Stimulated activated CD8-positive, alpha-beta memory T cell treated with anti-CD3 and anti-CD28 coated beads, Interleukin-15, amount 100 ng/mL, for 48 hours (primary cell): ENCODE measurements at places on chromosomes 16 and 17.
A peak's percentile ranks its signal among the peaks of the same experiment; 100 is the strongest.

- DNase-seq: no peak
Measured at GRCh38 chr17:45284176-45285140, 22.6 kb upstream of the SPATA32 start.

DNA sequence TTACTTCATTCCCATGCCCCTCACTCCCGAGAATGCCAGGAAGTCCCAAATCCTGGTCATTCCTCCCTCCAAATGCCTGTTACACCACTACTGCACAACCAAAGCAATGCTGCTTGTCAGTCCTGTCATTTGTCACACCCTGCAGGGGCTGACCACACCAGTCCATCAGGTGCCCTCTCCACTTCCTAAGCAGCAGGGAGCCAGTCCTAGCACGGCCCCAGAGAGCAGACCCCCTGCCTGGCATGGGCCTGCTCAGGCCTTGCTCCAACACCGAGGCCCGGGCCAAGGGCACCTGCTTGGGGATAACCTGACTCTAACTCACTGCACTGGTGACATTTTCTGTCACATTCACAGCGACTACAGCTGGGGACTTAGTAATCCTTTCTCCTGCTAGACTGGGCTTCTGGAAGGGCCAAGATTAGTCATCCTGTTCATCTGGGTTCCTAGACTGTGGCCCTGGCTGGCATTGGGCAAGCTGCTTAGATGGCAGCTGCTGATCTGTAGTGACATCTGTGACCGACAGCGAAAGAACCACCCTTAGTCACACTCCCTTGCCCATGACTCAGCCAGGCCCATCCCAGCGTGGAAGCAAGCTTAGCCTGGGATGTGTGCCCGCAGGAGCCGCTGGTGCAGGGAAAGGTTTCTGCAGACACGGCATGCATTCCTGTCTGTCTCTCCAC is 5.4 kb downstream of the ALYREF start:
- no peak for DNase-seq

DNA sequence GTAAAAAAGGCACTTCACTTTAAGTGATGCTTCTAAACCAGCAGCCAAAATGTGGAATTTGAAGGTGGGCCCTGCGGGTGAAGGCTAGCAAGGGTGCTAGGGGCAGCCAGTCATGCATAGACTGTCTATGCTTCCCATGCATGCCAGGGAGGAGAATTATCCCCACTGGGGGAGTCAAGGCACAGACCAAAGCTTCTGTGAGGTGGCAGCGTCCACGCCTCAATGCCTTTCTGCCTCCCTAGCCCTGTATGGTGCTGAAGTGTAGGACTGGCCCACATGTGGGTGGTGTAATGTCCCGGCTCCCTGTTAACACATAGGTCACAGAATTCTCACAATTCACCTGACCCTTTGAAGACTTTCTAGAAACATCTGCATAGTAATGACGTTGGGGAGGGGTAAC is 1.9 kb downstream of the HS3ST2 start:
- DNase-seq: no peak

GRCh38 chr16:13471036-13471435 is 448.9 kb upstream of the ERCC4 start:
- no peak for DNase-seq

DNA sequence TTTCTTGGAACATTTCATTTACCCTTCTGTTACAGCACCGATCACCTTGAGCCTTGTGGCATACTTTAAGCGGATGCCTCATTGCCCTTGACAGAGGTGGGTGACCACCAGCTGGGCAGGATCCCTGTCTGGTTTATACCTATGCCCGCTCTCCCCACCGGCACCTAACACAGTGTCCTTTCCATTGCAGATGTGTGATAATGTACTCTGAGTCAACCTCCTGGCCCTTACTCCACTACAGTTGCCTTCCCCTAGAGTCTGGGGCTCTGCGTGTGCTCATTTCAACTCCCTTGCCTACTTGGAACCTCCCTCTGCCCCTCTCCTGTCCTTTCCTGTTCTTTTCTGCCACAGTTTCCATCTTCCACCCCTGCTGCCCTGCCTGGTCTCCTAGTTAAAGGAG is 60.2 kb upstream of the MED13 start:
- DNase-seq: no peak

DNA sequence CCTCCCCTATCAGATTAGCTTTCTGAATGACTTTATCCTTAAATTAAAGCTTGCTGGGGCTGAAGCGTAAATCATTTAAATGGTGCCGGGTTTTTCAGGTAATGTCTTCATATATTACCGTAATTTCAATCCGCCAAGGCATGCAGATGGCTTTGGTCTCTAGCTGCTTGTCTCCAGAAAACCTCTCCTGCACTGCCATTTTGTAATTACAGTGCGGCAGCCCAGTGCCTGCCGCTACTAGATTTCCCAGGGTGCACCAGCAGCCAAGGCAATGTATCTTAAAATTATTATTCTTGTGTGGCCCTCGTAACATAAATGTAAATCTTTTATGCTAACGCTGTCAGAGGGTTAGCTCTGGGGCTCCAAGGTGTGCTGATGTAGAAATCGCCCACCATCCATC is 208.5 kb downstream of the TMEM114 start:
- DNase-seq: no peak

- no peak for DNase-seq
Measured at GRCh38 chr16:35733278-35733965, 2274.0 kb downstream of the TP53TG3F start.

- no peak for DNase-seq
Measured at GRCh38 chr16:51655249-51655648, 504.2 kb upstream of the SALL1 start.

GRCh38 chr16:84370723-84371552 is 2.6 kb downstream of the ATP2C2 start:
- DNase-seq: no peak

GRCh38 chr17:36599546-36600250 is 1.7 kb upstream of the MRM1 start:
- no peak for DNase-seq

- DNase-seq: no peak
Measured at GRCh38 chr17:27239046-27239445, 54.9 kb upstream of the WSB1 start.

GRCh38 chr16:2001035-2001434 is 8.6 kb downstream of the ZNF598 start:
- DNase-seq: no peak

GRCh38 chr17:68295086-68295485 is 3.8 kb downstream of the ARSG start:
- no peak for DNase-seq

GRCh38 chr17:59777033-59777432 is 69.6 kb downstream of the VMP1 start:
- no peak for DNase-seq

- no peak for DNase-seq
Measured at GRCh38 chr16:70734522-70735095, 48.8 kb upstream of the MTSS2 start.

- no peak for DNase-seq
Measured at GRCh38 chr17:70414300-70414699, 245.0 kb downstream of the KCNJ2 start.

DNA sequence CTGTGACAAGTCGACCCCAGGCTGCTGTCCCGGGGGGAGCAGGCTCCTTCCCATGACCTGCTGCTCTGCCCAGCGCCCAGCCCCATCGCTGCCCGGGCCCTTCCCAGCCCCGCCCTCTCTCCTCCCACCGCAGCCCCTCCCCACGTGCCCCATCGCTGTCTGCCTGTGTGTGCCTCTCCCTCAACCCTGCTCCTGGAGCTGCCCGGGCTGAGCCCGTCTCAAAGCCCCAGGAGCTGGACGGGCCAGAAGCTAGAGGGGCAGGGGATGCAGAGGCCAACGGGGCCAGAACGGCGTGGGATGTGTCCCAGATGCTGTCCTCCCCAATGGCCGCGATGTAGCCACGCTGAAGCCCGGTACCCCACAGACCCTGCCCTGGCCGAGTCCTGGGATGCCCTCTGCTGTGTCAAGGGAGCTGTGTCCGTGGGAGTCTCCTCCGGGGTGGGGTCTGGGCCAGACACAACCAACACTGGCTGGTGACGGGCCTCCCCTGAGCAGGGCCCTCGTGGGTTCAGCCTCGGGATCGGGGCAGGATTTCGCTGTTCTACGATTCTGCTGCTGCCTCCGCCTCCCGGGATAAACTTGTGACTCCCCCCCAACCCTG is 118.2 kb upstream of the ZNF750 start:
- no peak for DNase-seq

GRCh38 chr16:64380751-64381150 is 741.1 kb downstream of the CDH11 start:
- DNase-seq: no peak

GRCh38 chr17:61989509-61989908 is 61.7 kb upstream of the INTS2 start:
- no peak for DNase-seq

DNA sequence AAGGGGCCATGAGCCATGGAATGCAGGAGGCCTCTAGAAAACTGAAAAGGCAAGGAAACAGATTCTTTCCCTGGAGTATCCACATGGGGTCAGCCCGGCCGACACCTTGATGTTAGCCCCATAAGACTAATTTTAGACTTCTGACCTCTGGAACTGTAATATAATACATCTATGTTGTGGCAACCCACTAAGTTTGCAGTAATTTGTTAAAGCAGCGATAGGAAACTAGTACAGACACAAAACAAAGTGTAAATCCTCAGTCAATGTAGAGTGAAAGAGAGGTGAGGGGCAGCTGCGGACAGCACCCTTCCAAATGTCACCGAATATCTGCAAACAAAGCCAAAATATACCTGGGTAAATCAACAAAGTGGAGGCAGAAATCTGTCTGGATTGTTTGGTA is 7.2 kb upstream of the SIAH1 start:
- DNase-seq: no peak

DNA sequence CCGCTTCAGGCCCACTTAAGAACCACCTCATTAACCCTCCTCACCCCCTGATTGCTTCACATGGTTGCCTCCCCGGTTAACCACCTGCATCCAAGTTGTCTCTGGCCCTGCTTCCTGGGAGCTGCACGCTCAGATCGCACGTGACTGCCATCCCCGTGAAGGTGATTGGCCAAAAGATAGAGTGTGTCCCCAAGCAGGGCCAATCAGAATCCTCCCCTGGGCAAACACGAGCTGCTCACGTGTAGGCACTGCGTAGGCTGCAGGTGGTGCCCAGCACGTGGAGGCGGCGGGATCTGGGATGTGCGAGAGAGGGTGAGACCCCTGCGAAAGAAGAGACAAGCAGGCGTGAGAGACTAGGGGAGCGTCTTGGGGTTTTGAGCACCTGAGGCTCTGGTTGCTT is 111.8 kb upstream of the CRHR1 start:
- DNase-seq: no peak

DNA sequence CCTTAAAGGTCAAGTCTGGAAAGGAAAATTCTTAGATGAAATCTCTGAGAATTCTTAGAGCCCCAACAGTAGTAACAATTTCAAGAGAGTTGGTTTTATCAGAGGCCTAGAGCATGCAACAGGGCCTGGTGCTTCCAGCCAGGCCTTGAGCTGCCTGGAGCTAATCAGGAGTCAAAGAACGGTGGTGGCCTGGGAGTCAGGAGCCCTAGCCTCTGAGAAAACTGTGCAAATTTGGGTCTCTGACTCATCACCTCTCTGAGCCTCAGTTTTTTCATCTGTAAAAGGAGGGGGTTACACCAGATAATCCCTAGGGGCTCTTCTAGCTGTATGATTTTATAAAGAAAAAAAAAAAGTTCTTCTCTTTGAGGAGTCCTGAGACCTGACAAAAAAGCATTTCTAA is 227.3 kb upstream of the RPL38 start:
- no peak for DNase-seq

DNA sequence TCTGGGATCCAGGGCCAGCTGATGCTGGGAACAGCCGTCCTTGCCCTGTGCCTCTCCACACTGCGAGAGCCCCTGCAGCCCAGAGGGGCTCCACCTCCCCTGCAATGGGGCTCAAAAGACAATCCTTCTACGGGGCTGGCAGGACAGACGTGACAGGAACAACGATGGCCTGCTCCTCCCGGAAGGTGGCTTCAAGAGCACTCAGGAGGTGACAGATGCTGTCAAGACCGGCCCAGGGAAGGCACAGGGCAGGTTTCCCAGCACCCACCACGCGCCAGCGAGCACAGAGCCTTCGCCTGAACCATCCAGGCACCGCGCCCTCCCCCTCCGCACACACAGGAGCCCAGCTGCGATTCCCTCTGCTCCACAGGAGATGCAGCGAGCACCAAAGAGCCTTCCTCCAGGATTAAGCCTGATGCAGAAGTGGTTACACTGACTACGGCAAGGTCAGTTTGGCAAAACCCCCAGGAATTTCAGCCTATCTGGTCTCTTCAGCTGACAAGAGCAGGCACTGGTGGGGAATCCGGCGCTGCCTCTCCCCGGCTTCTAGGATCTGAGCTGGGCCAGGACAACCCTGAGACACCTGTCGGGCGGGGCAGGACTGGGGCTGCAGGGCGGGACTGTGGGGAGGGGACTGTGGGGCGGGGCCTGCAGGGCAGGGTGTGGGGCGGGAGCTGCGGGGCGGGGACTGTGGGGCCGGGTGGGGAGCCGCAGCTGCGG is 103.4 kb downstream of the ZNF778 start:
- DNase-seq: no peak

GRCh38 chr17:27526604-27527002 is 70.4 kb downstream of the KSR1 start:
- DNase-seq: peak; percentile 42

GRCh38 chr17:596763-597644 is 117.6 kb downstream of the VPS53 start:
- peak; percentile 42 for DNase-seq

GRCh38 chr16:15539197-15539596 is 103.8 kb downstream of the MARF1 start:
- no peak for DNase-seq

GRCh38 chr17:43841282-43841681 is 5.7 kb upstream of the CD300LG start:
- DNase-seq: no peak
